Mesothelial cell of epicardium (in vitro differentiated cells): ENCODE measurements at places on chromosomes 2 and 18.

DNA sequence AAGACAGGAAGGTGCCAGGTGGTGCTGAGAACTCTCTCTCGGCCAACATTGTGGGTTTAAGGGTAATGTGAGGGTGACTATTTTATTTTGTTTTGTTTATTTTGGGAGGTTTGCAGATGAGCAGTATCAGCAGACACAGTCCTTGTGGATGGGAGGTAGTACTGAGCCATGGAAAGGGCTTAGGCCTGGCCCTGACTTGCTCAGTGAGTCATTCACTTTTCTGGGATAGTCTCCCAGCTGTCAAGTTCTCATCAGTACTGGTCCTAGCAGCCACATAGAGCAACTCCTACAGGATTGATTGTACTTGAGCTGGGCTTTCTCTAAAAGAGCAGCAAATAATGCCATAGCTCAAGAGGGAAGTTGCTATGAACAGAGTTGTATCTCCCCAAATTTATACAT is 175.2 kb downstream of the LOXHD1 start:
- DNase-seq, result no peak

- DNase-seq, result no peak
These were observed 167.4 kb downstream of the DPP10 start for GRCh38 chr2:114609801-114610200.

DNA sequence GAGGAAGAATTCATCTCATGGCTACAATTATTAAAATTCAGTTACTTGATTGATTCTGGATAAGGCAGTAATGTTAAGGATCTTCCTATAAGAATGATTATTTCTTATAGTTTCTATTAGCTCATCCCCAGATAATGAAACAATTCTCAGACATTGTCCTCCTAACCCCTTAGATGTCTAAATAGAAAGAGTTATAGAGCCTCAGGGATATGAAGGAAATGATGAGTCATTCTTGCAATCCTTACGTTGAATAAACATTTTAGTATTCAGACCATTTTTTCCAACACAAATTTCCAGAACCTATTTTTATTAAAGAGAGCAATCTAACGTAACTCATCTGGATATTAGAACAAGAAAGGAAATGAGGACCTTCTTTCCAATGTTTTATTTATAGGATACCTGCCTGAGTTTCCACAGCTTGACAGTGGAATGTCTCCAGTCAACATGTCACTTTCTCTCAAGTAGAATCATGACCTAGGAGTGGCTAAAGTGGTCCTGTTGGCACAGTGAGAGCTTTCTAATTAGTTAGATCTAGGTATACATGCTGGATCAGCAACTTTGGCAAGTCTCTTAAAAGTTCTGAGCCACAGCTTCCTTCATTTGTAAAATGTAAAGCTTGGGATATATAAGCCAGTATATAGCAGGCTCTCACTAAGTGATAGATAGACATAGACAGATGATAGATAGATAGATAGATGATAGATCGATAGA is 88.0 kb upstream of the RAB27B start:
- no peak for DNase-seq

DNA sequence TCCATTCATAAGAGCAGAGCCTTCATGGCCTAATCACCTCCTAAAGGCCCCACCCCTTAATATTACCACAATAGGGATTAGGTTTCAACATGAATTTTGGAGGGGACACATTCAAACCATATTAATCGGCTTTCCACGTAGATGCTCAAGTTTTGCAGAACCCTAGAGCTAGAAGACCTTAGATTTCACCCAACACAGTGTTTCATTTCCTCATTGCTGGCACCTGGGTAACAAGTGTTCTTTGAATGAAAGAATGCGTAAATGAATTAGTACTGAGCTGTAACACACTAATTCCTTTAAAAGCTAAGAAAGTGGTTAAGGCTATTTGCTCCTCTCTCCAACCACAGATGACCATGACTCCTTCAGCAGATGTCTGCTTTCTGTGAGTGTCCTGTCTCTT is 252.5 kb downstream of the SMAD2 start:
- DNase-seq, result no peak
